Mesenteric fat pad (tissue), 1 donor: ENCODE measurements at places on chromosomes 5 and 9. TPM values are rescaled to one million over a fixed set of nuclear protein-coding genes. Genes with fewer than 3 reads are reported as not detected.

DNA sequence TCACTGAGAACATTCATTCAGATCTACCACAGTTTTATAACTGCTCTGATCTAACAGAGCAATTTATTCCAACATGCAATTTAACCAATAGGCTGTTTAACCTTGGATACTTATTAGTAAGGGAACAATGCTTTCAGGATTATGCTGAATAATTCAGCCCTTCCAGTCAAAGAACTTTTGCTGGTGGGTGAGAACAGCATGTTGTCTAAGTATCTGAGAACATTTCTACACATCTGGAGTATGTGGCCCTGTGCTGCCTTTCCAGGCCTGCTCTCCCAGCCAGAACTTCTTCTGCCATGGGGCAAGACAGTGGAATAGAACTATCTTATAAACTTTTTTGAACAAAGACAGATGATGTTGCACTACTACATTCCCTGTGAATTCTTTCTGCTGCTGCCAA is 55.8 kb downstream of the NFIB start:
- DNase-seq: no peak

DNA sequence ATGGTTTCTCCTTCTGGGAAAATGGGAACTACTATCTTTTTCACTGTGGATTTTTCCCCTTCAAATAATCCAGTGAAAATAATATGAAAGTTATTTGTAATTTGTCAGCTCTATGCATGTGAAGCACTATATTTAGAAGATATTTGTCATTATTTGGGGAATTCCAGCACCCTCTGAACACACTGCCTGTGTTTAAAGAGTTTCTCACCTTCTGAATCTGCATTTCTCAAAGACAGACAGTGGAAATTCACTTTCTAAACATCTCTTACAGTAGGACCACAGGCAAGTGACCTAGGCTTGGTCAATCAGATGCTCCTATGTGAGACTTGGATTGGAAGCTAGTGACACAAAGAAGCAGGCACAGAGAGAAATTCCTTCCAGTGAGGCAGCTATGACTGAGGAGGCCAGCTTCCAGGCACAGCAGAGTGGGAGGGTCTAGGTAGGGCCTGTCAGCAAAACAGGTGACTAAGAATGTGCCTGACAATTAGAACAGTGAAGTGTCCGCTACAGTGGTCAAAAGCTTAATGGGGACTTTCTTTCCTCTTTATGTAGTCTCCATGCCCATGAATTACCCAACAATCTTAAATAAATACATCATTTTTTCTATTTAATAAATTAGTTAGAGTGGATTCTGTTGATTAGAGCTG is 167.2 kb downstream of the HMHB1 start:
- DNase-seq: no peak

Gene ASPN
- 4.0 TPM for total RNA-seq

Gene SRP19
- 55.6 TPM for total RNA-seq

- DNase-seq: no peak
Measured at GRCh38 chr9:2479056-2479565, 142.5 kb upstream of the VLDLR start.

Gene TNC
- 32.6 TPM for total RNA-seq

DNA sequence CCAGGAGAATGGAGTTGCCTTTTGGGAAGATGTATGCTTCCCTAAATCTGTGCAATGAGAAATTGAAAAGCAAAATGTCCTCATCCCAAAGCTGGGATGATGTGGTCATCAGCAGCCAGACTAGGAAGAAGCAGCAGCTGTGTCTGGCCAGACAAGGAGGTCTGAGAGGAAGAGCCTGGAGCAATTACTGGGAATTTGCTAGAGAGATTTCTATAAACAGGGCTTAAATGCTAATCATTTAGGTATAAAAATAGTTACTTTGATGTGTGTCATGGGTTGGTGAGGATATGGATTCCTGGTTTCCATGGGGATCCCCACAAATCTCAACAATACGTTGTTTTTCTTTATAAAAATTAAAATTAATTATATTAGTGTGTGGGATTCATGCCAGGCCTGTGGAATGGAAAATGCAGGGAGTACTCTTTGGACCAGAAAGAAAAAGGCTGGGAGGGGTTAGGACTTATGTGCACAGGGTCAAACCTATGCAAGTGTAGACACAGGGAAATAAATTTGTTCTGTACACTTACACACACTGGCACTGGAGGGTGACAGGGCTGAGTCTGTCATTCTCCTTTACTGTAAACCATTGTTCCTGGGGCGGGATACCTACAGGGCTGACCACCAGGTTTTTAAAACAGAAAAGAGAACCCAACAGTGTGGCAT is 58.7 kb upstream of the TRPC7 start:
- DNase-seq: no peak

Gene ADAMTS12
- total RNA-seq: 41.2 TPM

Gene MORN5
- total RNA-seq: not detected

Gene HTR1A
- total RNA-seq: not detected

Gene SLC6A7
- total RNA-seq: not detected

DNA sequence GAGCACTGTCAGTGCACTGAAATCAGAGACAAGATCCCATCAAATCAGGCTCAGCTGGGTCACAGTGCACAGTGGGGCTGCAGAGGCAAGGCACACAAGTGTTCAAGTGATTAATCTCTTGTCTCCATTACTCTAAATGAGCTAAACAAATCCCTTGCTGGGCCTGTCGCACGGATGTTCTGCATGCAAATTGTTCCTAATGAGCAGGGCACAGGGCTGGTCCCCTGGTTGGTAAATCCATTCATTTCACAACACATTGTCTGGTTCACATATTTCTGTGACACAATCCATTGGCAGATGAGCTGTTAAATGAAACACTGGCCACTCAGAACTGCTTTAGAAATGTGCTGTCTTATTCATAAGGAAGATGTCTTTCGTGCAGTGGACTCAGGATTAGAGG is 167.9 kb upstream of the BRINP1 start:
- DNase-seq: no peak

Gene TBC1D9B
- total RNA-seq: 128 TPM

Gene HTR4
- total RNA-seq: 0.16 TPM

DNA sequence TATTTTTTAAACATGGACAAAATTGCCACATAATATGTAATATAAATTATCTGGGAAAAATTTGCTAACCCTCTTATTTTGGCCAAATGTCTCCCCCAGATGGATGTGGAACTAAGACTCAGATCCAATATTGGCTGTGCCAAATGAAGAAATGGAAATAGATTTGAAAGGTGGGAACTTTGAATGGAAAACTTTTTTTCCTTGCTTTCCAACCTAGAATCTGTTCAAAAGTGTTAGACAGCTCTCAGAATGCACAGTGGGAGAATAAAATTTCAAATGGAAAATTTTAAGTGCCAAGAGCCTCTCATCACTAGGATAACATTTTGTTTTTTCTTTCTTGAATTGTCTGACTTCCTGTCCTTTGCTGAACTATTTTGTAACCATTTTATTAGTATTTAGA is 142.6 kb upstream of the GAS1 start:
- DNase-seq: no peak

Gene NIM1K
- total RNA-seq: 0.58 TPM

GRCh38 chr5:138874771-138875551 is at the start of gene LRRTM2:
LRRTM2 (minus strand) TSS chr5:138875335; CDS start chr5:138874911, 424 bp downstream.
- DNase-seq: no peak

Gene TEX10
- total RNA-seq: 10.1 TPM

DNA sequence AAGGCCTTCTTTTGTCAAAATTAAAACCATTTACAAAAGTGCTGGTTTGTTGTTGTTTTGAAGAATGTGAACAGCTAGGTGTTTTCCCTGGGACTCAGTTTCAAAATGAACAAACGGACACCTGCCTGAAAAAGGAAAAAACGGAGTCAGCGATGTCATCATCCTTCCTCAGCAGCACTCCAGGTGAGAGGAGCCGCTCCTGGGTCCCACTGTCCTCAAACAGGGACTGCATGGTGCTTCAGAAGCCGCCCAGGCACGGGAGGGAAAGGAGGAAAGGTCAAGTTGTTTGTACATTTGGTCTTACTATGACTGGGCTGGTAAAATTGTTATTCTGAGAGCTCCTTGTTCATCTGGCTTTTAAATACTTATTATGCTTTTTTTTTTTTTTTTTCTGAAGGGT is 69.0 kb upstream of the ZSWIM6 start:
- DNase-seq: no peak

- no peak for DNase-seq
Measured at GRCh38 chr5:107253246-107253645, 417.5 kb downstream of the EFNA5 start.

- DNase-seq: no peak
Measured at GRCh38 chr9:105257809-105258208, 13.4 kb downstream of the SLC44A1 start.

Gene IFNA21
- total RNA-seq: not detected

Gene PCDHA1
- total RNA-seq: not detected

DNA sequence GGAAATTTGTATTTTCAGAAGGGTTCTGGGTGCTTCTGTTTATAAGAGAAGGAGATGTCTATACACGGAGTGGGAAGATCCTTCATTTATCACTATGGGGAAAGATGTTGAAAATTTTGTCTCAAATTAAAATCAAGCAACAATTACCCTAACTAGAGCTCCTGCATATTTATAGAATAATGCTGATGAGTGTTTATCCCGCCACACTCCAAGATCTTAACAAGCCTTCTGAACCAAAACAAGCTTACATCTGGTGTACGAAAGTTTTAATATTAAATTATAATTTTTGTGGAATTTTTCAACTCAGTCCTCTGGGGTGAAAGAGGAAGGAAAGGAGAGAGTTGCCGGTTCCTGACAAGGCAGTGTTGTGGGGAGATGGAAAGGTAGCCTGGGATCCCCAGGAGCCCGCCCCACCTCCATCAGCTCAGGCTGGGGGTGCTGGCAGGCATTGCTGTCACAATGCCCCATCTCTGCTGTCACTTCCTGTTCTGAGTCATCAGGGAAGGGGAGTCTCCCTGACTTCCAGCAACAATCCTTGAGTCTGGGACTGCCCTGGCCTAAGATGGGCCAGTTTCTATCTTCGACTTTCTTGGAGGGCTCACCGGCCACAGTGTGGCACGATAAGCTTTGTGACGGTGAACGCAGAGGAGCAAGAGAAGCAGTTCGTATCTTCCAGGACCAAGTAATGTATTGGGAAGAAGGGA is 64.5 kb downstream of the ERAP1 start:
- DNase-seq: no peak

- no peak for DNase-seq
Measured at GRCh38 chr5:158843305-158843704, 256.4 kb downstream of the EBF1 start.

- DNase-seq: no peak
Measured at GRCh38 chr9:9847750-9848149, 765.1 kb downstream of the PTPRD start.

DNA sequence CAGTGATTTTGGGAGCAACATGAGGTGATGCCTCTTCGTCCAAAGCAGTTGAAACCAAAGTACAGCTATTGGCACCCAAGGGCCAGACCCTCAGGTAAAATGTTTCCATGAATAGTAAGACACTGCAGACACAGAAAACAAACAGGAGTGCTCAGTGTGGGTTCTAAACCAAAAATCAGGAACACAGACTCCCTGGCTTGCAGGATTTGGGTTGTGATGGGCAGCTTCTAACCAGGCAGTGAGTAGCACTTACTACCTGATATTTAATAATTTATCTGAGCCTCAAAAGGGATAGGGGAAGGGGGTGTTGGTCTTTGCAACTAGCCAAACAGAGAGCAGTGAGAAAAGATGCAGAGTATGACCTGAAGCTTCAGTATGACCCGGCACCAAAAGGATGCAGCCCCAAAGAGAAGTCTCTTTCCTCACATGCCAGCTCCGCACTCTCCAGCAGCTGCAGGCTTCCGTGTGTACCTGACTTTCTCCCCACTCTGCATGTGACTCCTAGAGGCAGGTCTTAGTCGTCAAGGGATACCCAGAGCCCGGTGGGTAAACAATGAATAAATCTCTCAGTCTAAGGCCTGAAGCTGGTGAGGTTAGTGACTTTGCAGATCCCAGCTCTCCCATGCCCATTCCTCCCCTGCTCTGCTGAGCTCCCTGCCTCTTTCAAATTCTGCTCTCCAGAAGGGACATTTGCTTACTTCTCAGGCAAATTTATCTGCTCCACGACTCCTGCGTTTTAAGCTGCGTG is 105.4 kb upstream of the SPOCK1 start:
- DNase-seq: no peak

DNA sequence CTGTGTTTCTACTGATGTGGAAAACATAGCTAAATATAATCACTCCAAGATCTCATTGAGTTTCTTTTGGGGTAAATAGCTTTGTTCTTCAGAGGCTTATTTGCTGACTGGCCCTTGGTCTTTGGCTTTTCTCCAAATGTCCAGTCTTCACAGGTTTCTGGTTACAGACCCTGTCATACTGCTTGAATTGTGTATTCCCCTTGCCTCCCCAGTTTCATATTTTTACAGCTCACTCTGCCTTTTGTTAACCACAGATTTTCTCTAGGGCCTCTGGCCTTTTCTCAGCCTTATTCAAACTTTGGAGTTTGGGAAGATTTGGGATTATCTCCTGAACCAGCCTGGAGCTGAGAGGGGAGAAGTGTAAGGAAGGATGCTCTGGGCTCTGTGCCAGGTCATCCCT is 23.9 kb downstream of the ISOC1 start:
- DNase-seq: no peak

Gene COL23A1
- total RNA-seq: 0.55 TPM

Gene SPINK6
- not detected for total RNA-seq

DNA sequence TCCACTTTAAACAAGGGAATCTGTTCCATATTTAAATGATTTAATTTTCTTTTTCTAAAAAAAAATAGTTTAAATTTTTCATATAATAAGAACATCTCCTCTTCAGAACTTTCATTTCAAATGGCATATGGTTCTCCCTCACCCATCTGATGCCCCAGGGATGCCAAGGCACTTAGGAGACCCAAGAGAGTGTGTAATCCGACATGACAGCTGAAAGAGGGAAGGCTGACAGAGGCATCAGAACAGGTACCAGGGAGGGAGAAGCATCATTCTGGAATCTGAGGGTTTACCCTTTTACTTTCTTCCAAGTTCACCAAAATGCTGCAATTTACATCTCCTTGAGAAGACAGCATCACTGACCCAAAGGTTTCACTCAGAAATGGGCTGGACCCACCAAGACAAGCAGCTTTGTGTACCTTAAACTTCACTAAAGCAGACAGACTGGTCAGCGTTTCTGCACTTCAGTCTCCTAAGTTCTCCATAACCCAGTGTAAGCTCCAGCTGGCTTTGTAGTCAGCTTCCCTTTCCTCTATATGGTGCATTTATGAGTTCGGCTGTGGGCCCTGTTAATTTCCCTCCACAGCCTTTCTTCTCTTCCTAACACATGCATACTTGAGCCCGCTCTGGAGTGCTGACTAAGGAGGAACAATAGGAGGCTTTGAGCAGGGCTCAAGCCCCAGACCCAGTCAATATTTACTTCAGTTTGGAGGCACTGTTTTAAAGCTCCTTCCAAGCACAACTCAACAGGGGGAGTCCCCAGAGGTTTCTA is 17.7 kb downstream of the EFNA5 start:
- no peak for DNase-seq

Gene NEURL1B
- 35.8 TPM for total RNA-seq

GRCh38 chr5:96226941-96227552 is 206.0 kb downstream of the PCSK1 start:
- DNase-seq: no peak

Gene GABRA6
- total RNA-seq: not detected

DNA sequence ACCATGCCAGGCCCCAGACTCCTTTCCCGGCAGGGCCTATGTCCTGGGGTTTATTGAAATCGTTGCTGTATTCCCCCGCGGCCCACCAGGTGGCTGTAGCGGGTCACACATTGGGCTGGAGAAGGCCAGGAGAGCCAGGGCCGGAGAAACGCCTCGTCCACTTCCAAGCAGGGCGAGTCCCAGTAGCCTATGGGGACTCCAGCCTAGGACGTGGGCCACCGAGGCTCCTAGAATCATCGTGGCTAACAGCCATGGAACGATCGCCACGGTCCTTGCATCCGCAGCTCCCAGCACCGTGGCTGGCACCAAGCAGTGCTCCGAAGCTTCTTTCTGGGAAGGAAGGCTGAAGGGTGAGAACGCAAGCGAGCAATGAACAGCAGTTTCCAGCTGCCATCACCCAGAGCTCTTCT is 87.7 kb downstream of the ENTREP1 start:
- DNase-seq: no peak
